ENCODE measurements at places on chromosomes 11 and 22. TPM values are rescaled to one million over a fixed set of nuclear protein-coding genes. Genes with fewer than 3 reads are reported as not detected.

The ANO1 gene
- 2.3 TPM for total RNA-seq

The PGA5 gene
- total RNA-seq: not detected

The MRPL49 gene
- 111 TPM for total RNA-seq

The DRICH1 gene
- total RNA-seq: not detected

The COX8A gene
- 613 TPM for total RNA-seq

The ASRGL1 gene
- 43.2 TPM for total RNA-seq

The INS gene
- total RNA-seq: not detected

The SYTL2 gene
- total RNA-seq: 132 TPM

The MYRF gene
- total RNA-seq: 2.8 TPM

The ELFN2 gene
- total RNA-seq: 2.9 TPM

The TESMIN gene
- total RNA-seq: 47.6 TPM

The FGF19 gene
- total RNA-seq: not detected

The STK33 gene
- 3.9 TPM for total RNA-seq

The SLC25A22 gene
- 119 TPM for total RNA-seq

The PRRG4 gene
- 0.87 TPM for total RNA-seq

The RIMBP3B gene
- total RNA-seq: 0.54 TPM

The TMEM191B gene
- total RNA-seq: 3.7 TPM

The DMC1 gene
- 3.2 TPM for total RNA-seq

The TRIM48 gene
- not detected for total RNA-seq

The MRGPRX3 gene
- not detected for total RNA-seq

The CNTN5 gene
- not detected for total RNA-seq

The FXYD2 gene
- total RNA-seq: 0.39 TPM

The SAA4 gene
- total RNA-seq: not detected

The PRODH gene
- 1.4 TPM for total RNA-seq

The GTSE1 gene
- total RNA-seq: 36.2 TPM

The SYT8 gene
- 3.5 TPM for total RNA-seq

The PLEKHB1 gene
- total RNA-seq: 6.6 TPM

The CTSF gene
- total RNA-seq: 28.7 TPM

The SEPTIN5 gene
- total RNA-seq: 17.2 TPM

The MUC15 gene
- total RNA-seq: not detected

The PTPN5 gene
- not detected for total RNA-seq

The FREY1 gene
- 1.4 TPM for total RNA-seq

The OR6T1 gene
- not detected for total RNA-seq

The PPP2R1B gene
- total RNA-seq: 57.7 TPM

The ACRV1 gene
- 0.26 TPM for total RNA-seq

The SCGB1C1 gene
- total RNA-seq: not detected

The OR56A1 gene
- total RNA-seq: not detected

The SLCO2B1 gene
- total RNA-seq: 0.77 TPM

The RBMXL2 gene
- total RNA-seq: 0.10 TPM

The GDPD4 gene
- not detected for total RNA-seq

The VWA5A gene
- 3.1 TPM for total RNA-seq

The ACR gene
- total RNA-seq: 0.21 TPM

The CALCA gene
- not detected for total RNA-seq

Data from Panc1 (cell line).